ENCODE measurements at places on chromosomes 3 and 15. TPM values are rescaled to one million over a fixed set of nuclear protein-coding genes. Genes with fewer than 3 reads are reported as not detected.

Gene CCDC54
- total RNA-seq = not detected

Gene CSTA
- not detected for total RNA-seq

Gene GOLGA6B
- total RNA-seq = not detected

Gene TGM4
- total RNA-seq = 0.04 TPM

Gene MYO5A
- 34.3 TPM for total RNA-seq

Gene GOLGA6L26
- total RNA-seq = not detected

Gene RTP3
- not detected for total RNA-seq

Gene CIDEC
- total RNA-seq = not detected

Gene TMC3
- total RNA-seq = 0.13 TPM
